ENCODE measurements at places on chromosomes 5 and 9.

DNA sequence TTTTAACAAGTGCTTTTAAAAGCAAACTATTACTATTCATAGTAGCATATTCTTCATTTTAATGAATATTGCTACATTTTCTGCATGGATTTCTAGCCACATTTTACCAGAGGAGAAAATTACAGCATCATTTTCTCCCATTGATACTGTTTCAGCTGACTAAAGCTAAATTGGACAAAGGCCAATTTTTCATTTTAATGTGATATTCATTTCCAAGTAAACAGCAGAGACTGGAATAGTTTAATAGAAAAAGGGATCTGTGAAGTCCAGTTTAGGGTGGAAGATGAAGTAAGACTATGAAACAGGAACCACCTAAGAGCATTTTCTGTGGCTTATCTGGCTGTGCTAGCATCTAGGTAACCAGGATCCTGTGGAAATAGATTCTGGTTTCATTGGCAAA is 128.1 kb downstream of the GIN1 start:
- no peak for DNase-seq

GRCh38 chr5:880816-881550 is 11.6 kb downstream of the BRD9 start:
- no peak for DNase-seq

DNA sequence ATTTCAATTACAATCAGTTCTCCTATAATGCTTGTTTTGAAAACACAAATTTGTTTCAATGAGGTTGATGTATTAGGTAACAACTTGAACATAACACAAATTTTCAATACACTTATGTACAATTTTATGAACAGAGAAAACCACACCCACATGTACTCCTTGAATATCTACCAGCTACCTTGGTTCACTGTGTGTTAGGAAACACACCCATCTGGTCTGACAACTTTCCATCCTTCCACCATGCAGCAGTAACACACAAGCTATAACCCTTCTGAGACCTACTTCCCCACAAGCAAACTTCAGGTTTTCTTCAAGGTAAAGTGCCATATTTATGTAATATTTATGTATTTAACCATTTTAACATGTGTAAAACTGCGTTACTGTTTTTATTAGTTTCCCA is 36.4 kb upstream of the UBQLN1 start:
- DNase-seq: no peak

DNA sequence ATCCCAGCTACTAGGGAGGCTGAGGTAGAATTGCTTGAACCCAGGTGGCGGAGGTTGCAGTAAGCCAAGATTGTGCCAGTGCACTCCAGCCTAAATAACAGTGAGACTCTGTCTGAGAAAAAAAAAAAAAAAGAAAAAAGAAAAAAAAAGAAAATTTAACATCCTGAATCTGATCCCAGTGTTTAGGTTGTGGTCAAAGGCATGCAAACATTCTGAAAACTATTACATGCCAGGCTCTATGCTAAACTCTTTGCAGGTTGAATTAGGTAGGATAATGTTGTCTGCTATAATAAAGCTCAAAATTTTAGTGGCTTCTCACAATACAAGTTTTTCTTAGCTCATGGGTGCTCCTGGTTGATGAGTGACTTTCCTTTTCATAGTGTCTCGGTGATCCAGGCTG is 367.4 kb downstream of the PSAT1 start:
- no peak for DNase-seq
